ENCODE measurements at places on chromosomes 6 and 20. TPM values are rescaled to one million over a fixed set of nuclear protein-coding genes. Genes with fewer than 3 reads are reported as not detected.

DNA sequence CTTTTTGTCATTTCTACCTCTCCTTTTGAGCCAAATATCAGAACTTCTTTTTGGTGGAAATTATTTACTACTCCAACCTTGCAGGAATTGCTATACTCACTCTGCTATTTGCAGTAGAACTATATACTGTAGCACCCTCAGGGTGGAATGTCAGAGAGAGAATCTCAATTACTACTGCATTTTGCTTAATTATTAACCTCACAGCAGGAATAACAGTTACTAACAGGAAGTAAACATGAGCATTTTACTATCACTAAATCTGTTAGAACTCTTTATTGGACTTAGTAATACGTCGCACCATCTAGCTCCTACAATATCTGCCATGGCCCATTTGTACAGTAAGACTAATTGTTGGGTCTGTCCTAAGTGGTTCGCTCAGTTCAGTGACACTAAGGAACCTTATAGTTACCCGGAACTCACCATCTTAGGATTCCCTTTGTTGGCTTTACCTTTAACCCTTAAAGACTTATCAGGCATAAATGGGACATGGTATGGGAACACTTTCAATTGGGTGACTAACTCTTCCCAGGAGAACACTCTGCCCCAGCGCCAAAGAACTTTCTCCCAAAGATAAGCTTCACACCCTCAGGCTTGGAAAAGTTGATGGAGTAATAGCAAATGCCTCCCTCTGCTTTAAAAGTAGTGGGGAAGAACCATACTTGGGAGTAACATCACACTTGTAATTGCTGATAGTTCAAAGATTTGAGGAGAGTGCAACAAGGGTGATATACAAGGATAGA, 38.8 kb downstream of the PLN start:
- no peak for DNase-seq

- DNase-seq = peak; percentile 59
Measured at GRCh38 chr20:50294164-50295088, 103.8 kb downstream of the CEBPB start.

- no peak for DNase-seq
Measured at GRCh38 chr6:78709021-78709420, 158.3 kb upstream of the IRAK1BP1 start.

GRCh38 chr6:139525415-139525814, 151.0 kb upstream of the CITED2 start:
- DNase-seq = no peak

The RAB44 gene
- not detected for total RNA-seq

The HLA-DPB1 gene
- total RNA-seq = not detected

DNA sequence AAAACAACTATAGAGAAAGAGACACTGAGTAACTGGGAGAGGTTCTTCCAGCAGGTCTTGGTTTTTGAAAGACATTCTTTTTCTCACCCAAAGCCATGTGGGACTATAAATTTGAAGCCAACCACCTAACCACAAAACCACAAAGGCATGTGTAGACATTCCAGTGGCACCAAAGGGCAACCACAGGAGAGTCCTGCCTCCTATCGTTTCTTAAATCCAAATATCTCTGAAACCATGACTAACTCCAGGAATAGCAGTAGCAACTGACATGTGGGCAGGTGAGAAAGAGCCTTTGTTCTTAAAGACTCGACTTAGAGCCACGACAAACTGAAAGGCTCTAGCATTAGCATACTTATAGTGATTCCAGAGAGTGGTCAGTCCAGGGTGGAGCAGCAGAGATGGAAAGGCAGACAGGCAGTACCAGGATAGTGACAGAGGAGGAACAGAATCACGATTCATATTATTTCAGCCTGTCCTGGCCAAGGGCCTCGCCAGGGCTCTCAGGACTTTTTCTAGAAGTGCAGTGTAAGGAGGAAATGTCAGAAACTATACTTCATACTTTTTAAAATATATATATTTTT, 9.4 kb upstream of the COL9A1 start:
- peak; percentile 96 for DNase-seq

- peak; percentile 96 for DNase-seq
Measured at GRCh38 chr6:11277275-11278206, 45.1 kb upstream of the NEDD9 start.

The PRDM13 gene
- not detected for total RNA-seq

The FILIP1 gene
- total RNA-seq = 1.3 TPM

The ANGPT4 gene
- not detected for total RNA-seq

DNA sequence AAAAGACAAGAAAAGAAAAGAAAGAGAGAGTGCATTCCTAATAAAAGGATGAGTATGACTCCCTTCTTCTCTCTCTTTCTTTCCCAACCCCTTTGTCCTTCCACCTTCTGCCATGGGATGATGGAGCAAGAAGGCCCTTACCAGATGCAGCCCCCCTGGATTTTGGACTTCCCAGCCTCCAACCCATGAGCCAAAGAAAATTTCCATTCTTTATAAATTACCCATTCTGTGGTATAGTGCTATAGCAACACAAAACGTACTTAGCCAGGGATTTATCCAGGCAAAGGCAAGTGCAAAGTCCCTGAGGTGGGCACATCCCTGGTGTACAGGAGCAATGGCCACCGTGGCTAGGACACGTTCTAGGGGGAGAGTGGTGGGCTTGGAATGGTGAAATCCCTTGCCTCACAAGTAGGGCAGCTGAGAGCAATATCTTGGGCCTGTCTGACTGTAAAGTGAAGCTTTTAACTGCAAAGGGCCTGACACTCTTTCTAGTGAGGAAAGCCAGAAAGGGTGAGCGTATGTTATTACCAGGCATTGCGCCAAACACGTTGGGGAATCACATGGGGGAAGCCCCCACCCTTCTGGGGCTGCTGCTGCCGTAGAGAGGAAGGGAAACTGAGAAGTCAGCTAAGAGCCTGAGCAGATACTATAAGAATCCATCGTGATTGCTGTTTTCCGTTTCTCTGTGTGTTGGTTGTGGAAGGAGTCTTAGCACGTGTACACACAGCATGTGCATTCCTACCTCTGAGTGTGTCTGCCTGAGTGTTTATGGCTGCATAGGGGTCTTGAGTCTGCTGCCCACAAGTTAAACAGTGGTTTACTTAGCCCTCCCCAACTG, 50.7 kb upstream of the SIRPA start:
- DNase-seq = peak; percentile 33

DNA sequence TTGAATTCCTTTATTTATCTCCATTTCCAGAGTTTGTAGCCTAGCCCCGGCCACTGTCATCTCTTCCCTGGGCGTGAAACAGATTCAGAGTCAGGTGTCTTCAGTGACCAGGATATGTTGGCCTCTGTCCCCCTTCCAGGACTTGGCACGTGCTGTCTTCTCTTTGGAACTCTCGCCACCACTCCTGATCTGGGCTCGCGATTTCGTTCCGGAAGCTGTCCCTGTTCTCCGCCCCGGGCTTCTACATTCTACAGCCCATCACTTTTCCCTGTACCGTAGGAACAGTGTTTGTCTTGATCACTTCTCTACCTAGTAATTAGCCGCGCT, 739 bp downstream of the GSS start:
- no peak for DNase-seq

The CTAGE9 gene
- total RNA-seq = not detected

The MYH7B gene
- total RNA-seq = 0.05 TPM

The TRAPPC3L gene
- total RNA-seq = not detected

DNA sequence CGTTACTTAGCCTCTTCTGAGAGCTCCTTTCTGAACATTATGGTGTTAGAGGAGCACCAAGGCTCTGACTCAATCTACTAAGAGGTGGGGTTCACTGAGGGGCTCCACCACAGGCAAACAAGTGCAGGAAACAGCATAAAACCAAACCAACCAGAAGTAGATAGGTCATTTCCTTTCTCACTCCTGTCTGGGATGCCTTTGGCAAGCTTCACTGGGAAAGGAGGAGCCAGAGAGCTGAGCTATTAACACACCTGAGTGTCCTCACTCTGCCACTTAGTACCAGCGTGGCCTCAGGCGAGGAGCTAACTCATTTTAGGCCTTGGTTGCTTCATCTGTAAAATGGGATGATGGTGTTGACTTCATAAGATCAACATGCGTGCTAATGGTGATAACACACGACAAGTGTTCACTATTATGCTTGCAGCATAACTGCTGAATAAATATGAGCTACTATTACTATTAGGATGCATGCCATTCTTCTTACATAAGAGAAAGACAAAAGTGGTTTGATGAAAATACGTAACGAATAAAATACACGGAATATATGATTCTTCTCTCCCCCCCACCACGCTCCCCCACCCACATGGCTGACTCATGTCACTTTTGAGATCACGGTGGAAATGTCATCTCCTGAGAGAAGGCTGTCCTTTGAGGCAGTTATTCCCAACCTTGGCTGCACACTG, 185.4 kb downstream of the BCAS1 start:
- DNase-seq = peak; percentile 79

DNA sequence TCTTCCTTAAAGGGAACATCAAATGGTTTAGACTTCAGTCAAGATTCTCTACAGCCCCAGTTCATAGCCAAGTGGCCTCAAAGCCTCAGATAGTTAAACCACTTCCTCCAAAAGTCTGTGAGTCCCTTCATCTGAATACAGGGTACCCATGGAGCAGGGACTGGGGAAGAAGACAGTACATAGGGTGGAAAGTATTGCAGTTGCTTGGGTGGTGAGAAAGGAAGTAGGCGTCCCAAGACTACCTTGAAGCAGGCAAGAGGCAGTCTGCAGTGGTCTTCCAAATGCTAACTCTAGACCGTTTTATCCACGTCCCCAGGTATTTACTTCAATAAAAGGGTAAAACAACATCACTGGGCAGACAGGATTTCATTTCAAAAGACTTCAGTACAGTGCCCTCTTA, 2.0 kb downstream of the FYN start:
- DNase-seq = no peak

Data from M059J (cell line).